ENCODE measurements at places on chromosomes 11 and 22.

DNA sequence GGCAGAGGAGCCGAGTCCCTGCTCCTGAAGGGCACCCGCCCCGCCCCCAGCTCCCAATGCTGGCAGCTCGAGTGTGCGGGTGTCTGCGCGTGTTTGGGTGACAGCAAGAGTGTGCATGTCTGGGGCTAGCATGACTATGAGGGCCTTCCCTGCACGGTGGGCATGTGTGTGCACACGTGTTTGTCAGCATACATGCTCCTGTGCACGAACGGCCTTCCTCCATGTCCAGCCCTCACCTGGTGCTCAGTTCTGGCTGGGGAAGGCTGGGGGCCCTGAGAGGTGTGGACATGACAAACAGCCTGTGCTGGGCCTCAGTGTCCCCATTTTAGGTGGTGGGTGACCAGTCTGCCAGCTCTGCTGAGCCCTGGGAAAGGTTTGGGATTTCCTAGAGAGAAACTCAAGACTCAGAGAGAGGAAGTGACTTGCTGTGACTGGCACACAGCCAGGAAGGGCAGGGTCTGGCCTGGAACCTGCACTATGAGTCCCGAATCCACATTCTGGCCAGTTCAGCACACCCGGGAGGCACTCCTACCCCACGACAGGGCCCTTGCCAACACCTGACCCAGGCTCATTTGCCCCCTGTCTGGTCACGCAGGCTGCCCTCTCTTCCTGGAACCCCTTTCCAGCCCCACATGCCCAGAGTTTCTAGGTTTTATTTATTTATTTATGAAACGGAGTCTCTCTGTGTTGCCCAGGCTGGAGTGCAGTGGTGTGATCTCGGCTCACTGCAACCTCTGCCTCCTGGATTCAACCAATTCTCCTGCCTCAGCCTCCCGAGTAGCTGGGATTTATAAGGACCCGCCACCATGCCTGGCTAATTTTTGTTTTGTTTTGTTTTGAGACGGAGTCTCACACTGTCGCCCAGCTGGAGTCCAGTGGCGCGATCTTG is 3.3 kb upstream of the SHISA8 start:
- no peak for DNase-seq

DNA sequence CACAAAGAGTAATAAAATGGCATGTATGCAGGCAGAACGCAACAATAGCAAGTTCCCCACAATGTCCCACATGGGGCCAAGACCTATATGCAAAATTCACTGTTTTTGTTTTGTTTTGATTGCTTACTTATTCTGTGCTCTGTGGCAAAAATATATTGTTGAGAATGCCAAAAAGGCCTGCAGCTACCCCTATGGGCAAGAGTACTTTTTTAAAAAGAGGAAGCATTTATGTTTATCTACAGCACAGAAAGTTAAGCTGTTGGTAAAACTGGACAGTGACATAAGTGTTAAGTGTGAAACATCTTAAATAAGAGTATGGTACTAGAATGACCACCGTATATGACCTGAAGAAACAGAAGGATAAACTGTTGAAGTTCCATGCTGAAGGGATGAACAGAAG is 301.9 kb upstream of the ZC3H12C start:
- DNase-seq, result no peak

DNA sequence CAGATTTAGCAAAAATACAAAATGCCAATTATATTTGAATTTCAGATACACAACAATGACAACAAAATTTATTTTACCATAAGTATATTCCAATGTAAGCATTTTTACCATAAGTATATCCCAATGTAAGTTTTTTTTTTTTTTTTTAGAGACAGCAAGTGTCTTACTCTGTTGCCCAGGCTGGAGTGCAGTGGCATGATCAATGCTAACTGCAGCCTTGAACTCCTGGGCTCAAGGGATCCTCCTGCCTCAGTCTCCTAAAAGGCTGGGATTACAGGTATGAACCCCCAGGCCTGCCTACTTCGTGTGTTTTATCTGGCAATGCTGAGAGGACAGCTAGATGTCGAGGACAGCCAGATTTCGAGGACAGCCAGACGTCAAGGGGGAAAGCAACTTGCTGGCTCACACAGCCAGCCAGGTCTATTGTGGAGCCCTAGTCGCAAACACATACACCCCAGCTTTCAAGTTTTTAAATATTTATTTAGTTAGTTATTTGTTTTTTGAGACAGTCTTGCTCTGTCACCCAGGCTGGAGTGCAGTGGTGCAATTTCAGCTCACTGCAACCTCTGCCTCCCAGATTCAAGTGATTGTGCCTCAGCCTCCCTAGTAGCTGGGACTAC is 1.1 kb upstream of the SERPING1 start:
- DNase-seq, result no peak

- DNase-seq, result no peak
These were observed 8.0 kb downstream of the RAB6A start for GRCh38 chr11:73752903-73753302.

DNA sequence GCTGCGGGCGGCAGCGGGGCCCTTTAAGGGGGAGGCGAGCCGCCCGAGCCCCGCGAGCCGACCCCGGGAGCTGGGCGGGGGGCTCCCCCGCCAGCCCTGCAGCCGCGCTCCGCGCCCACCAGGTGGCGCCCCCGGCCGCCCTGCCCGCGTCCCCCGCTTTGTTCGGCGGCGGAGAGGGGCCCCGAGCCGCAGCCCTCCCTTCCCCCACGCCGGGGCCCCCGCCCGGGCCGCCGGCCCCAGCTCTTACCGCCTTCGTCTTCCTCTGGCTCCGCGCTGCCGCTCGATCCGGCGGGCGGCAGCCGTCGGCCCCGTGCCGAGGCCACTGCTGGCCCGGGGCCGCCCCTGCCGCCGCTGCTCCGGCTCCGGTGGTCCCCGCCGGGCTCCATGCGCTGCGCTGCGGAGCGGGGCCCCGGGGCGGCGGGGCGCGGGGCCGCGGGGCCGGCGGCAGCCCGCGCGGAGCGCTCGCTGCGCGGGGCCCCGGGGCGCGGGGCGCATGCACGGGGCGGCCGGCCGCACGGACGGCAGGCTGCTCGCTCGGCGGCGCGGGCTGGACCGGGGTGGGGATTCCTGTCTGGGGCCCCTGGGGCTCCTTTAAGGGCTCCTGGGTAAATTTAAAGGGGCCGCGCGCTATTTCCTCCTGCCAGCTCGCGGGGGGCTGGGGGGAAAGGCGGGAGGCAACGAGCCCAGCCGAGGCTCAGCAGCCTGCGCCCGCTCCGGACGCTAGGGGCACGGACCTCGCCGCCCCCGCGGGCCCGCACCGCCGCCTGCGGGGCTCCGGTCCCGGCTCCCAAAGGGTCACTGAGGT is at the start of gene ZFTA:
ZFTA (minus strand) TSS at position 539 of the 805 bp plus-strand sequence; CDS start at position 386, 153 bp downstream.
- peak; percentile 51 for DNase-seq

GRCh38 chr22:38758276-38758945 is 2.6 kb upstream of the SUN2 start:
- no peak for DNase-seq

DNA sequence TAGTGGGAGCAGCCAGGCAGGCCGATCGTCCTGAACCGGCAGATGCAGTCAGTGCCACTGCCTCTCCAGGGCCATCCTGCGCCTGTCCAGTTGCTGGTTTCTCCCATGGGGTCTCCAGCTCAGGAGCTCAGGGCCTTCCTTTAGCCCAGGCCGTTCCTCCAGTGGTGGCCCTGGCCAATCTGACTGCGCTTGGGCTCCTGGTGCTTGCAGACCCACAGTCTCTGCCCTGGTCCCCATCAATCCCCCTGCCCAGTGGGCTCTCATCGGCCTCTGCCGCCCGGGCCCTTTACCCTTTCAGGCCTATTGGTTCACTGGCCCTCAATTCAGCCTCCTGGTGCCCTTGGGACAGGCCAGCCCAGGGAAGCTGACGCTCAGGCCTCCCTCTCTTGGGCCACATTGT is 29.2 kb upstream of the TSKU start:
- DNase-seq, result no peak

GRCh38 chr11:133745791-133746190 is 99.5 kb downstream of the SPATA19 start:
- no peak for DNase-seq

DNA sequence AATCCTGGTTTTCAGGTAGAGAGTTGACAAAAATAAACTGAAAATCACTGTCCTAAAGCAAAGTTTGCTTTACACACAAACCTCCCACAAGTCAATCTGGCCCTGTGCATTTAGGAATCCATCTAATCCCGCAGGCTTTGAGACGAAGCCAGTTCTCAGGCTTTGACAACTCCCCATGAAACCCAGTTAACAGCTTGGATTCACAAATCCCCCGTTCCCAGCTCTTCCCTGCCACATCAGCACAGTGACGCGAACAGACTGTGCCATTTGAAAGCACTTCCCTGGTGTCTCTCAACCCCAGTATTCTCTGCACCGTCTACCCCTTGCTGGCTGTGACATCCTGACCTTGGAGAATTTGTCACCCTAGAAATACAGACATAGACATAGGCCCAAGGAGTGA is 117.8 kb downstream of the OPCML start:
- no peak for DNase-seq

DNA sequence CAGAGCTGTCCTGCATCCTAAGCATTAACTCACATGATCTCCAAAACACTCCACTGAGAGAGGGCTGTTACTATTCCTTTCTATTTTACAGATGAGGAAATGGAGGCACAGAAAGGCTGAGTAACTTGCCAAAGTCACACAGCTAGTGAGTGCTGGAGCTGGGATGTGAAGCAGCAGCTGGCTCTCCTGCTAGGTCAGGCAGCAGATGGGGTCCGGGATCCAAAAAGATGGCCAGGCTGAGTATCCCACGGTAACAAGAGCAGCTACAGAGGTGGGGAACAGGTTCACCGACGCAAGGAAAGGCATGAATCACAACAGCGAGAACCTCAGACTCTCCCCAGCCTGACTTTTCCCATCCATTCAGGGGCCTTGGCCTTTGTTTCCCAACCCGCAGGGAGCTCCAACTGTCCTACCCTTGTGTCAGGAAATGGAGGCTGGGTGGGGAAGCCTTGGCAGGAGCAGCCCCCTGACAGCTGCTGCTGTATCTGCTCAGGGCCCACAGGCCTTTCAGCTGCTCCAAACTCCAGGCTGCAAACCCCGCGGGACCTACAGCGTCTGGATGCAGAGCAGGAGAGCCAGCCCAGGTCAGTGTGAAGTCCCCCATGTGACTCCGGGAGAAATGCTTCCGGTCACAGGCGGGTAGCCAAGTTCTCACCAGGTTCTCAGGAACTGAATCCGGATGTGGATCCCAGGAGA is 29.5 kb downstream of the DKK3 start:
- no peak for DNase-seq

All from A549 (cell line).